Activated naive CD8-positive, alpha-beta T cell treated with anti-CD3 and anti-CD28 coated beads, Interleukin-2, amount 50 U/mL, for 16 hours (primary cell): ENCODE measurements at places on chromosomes 5 and 9.

GRCh38 chr5:89694026-89694550 is 715.5 kb downstream of the CETN3 start:
- DNase-seq = no peak

DNA sequence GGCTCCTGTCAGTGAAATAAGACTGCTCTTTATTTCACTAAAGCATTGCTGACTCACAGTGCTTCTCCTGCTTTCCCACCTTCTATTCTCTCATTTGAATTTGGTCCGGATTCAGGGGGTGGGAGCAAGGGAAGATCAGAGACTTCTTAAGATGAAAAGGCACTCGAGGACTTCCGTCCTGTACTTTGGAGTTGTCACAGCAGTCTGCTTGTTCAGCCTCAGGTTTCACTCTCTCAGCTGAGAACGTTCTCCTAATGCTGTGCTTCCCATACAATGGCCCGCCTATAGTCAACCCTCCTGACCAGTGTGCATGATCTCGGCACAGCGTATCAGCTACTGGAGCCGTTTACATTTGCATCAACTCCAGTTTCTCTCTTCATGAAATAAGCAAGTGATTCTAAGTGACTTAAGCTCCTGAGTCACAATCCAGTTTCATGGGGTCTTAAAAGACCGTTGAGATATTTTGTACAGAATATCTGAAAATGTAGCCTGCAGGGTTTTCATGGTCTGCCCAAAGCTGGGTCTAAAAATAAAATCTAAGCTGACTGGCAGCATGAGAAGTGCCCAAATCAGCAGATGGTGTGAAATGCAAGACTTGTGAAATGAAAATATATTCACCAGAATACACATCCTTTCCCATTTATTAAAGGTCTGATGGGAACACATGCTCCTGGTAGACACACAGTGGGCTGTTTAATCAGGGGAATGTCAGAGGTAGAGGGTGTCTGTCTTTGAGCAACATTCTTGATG is 145.0 kb downstream of the ADCY2 start:
- DNase-seq = no peak

- DNase-seq = no peak
These were observed 457.0 kb downstream of the PDE4D start for GRCh38 chr5:59436364-59437148.

DNA sequence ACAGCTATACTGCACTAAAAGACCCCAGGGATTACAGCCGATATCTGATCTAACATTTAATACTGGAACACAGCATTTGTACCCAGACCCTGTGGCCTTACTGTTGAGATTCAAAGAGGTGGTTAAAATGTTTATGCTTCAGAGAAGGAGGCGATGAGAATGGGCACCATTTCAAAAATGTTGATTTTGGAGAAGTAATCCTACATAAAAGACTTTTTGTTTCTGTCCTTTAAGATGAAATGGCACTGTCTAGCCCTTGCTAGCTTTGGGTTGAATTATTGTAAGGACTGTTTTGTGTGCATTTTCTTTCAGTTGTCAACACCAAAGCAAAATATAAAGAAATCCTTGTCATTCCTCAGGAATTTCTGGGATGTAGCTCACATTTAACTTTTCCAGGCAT is 288.5 kb upstream of the ANKH start:
- DNase-seq = no peak

GRCh38 chr5:151671950-151672349 is 14.8 kb downstream of the SPARC start:
- no peak for DNase-seq

DNA sequence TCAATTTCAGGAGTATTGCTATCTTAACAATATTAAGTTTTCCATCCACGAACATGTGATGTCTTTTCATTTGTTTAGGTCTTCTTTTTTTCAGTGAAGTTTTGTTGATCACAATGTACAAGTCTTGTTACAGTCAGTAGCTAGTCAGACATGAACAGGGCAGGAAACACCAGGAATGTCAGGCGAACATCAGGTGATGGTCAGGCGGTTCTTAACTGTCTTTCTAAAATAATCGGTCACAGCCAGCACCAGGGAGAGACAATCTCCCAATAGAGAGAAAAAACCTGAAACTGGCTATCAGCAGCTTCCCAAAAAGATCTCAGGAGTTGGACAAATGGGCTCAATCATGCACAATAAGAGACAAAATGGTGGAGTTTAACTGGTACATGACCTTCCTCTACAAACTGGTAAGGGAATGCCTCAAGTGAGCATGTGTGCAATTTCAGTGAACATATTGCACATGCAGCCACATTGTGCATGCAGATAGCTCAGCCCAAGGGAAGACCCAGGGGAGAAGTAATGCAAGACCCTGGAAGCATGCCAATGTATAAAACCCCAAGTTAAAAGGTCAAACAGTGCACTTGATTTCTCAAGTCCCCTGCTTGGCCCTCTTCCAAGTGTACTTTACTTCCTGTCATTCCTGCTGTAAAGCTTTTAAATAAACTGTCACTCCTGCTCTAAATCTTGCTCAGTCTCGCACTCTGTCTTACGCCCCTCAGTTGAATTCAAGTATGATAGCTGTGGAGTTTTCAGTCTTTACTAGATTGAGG is 176.1 kb upstream of the RASEF start:
- DNase-seq = no peak

GRCh38 chr9:93580654-93581380 is 4.4 kb downstream of the PHF2 start:
- DNase-seq = no peak

DNA sequence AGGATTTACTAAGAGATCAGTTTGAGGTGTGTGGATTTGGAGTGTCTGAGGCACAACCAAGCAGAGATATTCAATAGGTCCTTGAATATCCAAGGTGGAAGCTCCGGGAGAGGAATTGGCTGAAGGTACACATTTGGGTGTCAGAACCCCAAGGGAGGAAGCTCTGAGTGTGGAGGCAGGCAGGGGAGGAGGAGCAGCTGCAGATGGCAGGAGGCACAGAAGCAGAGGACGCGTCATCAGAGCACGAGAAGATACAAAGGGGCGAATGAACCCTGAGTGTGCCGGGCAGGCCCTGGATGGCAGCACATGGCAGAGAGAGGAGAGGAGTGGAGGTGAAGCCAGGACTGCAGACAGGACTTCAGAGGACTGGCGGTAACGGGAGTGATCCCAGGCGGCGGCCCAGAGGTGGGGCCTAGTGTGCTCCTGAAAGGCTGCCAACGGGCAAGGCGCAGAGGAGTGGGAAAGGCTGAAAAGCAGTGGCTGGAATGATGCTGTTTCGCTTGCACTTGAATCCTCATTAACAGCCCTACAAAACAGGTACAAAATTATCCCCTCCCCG is 179.8 kb downstream of the FANCC start:
- DNase-seq = no peak

DNA sequence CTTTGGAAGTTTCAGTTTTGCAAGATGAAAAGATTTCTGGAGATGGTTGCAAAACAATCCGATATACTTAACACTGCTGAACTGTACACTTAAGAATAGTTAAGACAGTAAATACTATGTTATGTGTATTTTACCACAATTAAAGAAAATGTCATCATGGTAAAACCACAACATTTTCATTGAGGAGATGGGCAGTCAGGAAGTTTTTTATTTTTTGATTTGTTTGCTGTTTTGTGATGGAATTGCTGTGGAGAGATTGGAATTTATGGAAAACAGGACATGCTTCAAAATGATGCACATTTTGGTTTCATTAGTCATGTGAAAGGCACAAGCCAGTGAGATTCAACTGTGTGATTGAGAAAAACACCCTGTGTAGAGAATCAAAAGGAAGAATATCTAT is 90.5 kb upstream of the AGXT2 start:
- no peak for DNase-seq

DNA sequence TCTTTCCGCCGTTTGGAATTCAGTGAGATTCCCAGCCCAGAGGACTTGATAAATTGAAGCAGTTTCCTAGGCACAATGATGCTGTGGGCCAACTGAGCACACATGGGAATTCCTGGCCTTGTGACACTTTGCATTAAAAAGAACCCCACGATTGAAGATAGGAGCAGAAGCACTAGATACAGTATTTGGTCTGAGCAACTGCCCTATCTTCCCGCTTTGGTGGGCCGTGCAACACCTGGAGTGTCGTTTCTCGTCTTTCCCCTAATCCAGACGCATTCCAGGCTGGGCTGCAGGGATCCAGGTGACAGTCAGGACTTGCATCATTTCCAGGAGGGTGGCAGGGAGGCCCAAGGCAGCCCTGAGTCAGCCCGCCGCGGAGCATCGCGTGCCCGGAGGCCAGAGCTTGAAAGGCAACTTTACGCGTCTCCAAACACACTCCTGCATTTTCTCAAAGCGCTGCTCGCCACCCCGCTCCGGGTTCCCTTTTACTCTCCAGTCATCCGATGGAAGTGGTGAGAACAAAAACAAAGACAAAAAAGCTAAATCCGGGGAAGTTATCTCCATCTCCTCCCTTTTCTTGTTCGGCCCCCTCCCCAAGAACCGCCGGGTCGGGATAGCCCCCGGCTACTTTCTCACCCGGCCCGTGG is 753 bp upstream of the STC2 start:
- DNase-seq = no peak

DNA sequence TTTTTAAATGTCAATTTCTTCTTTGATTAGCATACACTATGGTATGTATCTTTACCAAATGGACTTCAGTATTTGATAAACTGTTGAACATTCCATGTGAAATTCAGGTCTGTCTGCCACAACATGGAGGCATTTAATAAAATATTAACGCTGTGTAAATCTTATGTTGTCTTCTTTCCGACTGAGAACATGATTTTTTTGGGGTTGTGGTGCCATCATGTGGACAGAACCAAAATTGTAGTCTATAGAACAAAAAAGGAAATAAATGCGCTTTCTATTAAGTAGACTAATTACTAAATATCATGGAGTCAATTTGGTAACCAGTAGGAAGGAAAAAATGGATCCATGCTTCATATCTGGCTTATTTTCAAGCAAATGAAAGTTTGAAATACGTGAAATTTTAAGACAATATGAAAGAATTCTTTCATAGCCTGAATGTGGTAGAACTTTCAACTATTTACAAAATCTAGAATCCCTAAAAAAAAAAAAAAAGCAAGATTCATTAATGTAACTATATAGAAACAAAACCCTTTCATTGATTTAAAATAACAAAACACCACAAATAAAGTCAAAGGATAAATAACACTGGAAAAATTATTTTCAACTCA is 2.8 kb upstream of the PLK2 start:
- DNase-seq = no peak

- DNase-seq = no peak
These were observed 18.9 kb upstream of the EGFL7 start for GRCh38 chr9:136643596-136644342.

- no peak for DNase-seq
These were observed 640.0 kb downstream of the RAB3C start for GRCh38 chr5:59222687-59223511.

DNA sequence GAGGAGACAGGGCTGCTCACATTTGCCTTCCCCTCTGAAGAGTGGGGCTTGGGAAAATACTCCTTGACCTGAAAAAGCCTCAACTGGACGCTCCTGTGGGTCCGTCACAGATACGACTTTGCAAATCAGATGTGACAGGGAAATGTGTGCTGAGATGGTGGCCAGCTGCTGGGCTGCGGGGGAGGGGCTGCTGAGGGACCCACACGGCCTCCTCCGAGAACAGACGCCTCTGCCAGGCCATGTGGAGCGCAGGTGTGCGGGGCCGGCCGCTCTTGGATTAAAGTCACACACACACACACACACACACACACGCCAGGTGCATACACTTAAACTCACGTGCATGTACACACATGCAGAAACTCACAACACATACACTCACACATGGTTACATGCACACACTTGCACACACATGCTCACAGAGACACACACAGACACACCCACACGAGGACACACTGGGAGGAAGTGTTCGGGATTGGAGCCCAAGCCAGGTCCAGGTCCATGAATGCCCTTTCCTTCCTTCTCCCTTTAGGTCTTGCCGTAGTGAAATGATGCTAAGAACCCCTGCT is 167.4 kb downstream of the GAPVD1 start:
- DNase-seq = no peak

DNA sequence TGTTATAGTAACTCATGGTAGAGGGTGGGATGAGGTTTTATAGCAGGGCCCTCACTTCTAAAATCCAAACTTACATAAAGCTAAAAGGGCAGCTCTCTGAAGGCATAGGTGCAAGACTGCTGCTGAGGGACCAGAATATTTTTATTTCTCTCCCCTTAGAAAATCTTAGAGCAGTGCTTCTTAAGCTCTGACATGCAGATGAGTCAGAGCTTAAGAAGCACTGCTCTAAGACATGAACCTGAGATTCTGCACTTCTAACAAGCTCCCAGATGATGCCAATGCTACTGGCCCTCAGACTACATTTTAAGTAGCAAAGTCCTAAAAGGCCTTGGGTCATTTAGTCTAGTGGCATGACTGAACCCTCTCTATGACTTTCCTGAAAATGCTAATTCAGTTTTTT is 97.6 kb upstream of the SPRY4 start:
- no peak for DNase-seq

GRCh38 chr5:37840053-37841034 is 503 bp upstream of the GDNF start:
- DNase-seq = no peak

GRCh38 chr5:52073993-52074689 is 690.9 kb downstream of the ISL1 start:
- DNase-seq = no peak

DNA sequence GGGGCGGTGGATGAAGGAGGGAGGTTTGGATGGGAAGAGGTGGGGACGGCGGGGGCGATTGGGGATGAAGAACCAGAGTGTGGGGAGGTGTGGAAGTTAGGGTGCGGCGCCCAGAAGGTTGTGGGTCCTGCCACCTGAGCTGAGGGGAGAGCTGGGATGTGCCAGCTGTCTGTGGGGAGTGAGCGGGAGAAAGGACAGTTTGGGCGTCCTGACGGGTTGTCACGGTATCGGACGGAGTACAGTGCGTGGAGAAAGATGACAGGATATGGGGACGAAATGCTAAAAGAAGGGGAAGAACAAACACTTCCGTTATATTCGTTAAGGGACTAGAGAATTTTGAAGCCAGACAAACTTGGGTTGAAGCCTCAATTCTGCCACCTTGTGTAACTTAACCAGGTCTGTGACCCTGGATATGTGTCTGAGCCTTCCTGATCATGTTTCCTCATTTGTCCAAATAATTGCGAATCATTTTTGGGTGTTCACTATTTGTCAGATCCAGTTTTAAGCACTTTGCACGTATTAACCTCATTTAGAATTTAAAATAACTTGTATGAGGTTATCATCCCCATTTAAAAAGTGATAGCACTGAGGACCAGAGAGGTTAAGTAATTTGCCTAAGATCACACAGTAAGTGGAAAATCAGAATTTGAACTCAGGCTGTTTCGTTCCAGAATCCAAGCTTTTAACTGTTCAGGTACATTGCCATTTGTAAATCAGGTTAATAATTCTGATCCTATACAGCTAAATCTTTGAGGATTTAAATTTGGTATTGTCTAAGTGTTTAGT is 689 bp downstream of the CNTRL start:
- no peak for DNase-seq

DNA sequence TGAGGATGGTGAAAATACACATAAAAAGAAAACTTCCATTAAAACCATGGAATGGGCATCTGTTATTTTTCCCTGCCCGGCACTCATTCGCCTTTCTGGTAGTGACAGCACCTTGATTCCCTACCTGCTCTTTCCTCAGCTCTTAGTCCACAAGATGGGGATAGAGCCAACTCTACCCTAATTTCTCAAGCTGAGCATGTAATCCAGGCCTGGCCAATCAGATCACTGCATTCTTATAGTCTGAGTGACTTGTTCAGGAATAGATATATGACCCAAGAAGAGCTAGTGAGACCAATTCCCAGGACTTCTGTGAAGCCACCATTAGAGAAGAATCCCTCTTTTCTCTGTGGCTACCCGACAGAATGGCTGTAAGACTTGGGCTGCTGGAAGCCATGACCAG is 58.1 kb downstream of the TSSK1B start:
- DNase-seq = no peak

GRCh38 chr9:69326261-69326660 is 1.2 kb downstream of the ENTREP1 start:
- no peak for DNase-seq

- no peak for DNase-seq
These were observed 77.8 kb downstream of the GCNT4 start for GRCh38 chr5:74974451-74975091.
